Activated naive CD8-positive, alpha-beta T cell treated with anti-CD3 and anti-CD28 coated beads, Interleukin-2, amount 10 ng/mL, durations not matched to agents 7 days and 5 days (primary cell): ENCODE measurements at places on chromosomes 16 and 17. TPM values are rescaled to one million over a fixed set of nuclear protein-coding genes. Genes with fewer than 3 reads are reported as not detected.

Gene PTGES3L
- total RNA-seq: 0.28 TPM

Gene GRIN2C
- 0.17 TPM for total RNA-seq

Gene KIF19
- total RNA-seq: 0.91 TPM

Gene ZCCHC14
- 7.7 TPM for total RNA-seq

Gene RGS11
- not detected for total RNA-seq

Gene LIG3
- total RNA-seq: 40.3 TPM

Gene MYH3
- 3.6 TPM for total RNA-seq

Gene SLC43A2
- 2.1 TPM for total RNA-seq

Gene ASIC2
- total RNA-seq: not detected

Gene CCL4
- total RNA-seq: 12.2 TPM

Gene CCL7
- not detected for total RNA-seq

Gene PSMC3IP
- 16.9 TPM for total RNA-seq

Gene TUBD1
- 16.5 TPM for total RNA-seq

Gene C1QTNF8
- total RNA-seq: not detected

Gene EFCAB5
- total RNA-seq: 1.3 TPM

Gene IRX6
- total RNA-seq: not detected

Gene LITAFD
- not detected for total RNA-seq

Gene USP43
- total RNA-seq: not detected

Gene CDH8
- not detected for total RNA-seq

Gene OTOP2
- not detected for total RNA-seq

Gene IL21R
- total RNA-seq: 27.5 TPM

Gene ENO3
- total RNA-seq: 32.9 TPM

Gene FOXC2
- total RNA-seq: not detected

Gene CD300LG
- not detected for total RNA-seq
